ENCODE measurements at places on chromosomes 12 and 14.
A peak's percentile ranks its signal among the peaks of the same experiment; 100 is the strongest.

DNA sequence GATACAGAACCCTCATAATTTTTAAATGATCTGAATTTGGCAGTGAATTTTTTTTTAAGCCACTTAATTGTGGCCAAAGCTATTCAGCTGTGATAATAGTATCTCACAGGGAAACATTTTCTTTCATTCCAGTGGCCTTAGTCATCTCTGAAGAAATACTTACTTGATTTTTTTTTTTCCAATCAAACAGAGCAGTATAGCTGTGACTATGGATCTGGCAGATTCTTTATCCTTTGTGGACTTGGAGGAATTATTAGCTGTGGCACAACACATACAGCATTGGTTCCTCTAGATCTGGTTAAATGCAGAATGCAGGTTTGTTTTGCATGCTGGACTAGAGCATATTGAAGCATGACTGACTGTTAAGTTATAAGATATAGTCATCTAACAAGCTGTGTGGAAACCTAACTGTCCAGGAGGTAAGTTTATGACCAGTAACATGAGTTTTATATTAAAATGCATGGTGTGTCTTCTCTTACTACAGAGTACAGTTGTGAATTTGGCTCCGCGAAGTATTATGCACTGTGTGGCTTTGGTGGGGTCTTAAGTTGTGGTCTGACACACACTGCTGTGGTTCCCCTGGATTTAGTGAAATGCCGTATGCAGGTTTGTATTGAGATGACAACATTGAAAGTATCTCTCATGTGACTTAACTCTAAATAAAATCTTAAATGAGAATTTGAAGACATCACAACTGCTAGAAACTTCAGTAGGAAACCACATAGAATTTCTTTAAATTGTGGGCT is 1.9 kb downstream of the SLC25A3 start:
- DNase-seq: peak; percentile 14

DNA sequence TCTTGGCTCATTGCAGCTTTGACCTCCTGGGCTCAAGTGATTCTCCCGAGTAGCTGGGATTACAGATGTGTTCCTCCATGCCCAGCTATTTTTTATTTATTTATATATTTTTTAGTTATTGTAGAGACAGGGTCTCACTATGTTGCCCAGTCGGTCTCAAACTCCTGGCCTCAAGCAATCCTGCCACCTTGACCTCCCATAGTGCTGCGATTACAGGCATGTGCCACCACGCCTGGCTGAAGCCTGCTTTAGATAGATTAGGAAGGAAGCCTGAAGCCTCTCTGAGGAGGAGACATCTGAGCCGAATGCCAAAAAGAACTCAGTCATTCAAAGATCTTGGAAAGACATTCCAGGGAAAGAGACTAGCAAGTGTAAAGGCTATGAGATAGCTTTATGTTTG is 10.2 kb downstream of the INHBC start:
- DNase-seq: no peak

GRCh38 chr14:91337699-91338335 is 79.8 kb downstream of the CCDC88C start:
- no peak for DNase-seq

GRCh38 chr12:90335566-90335965 is 619.4 kb downstream of the CCER1 start:
- DNase-seq: no peak

GRCh38 chr12:82519510-82519909 is 161.2 kb downstream of the METTL25 start:
- no peak for DNase-seq

All from stimulated activated CD4-positive, alpha-beta T cell treated with anti-CD3 and anti-CD28 coated beads, Interleukin-4, amount 100 ng/mL, for 24 hours (primary cell).